MV-4-11 (cell line): ENCODE measurements at places on chromosomes 3 and 15.

DNA sequence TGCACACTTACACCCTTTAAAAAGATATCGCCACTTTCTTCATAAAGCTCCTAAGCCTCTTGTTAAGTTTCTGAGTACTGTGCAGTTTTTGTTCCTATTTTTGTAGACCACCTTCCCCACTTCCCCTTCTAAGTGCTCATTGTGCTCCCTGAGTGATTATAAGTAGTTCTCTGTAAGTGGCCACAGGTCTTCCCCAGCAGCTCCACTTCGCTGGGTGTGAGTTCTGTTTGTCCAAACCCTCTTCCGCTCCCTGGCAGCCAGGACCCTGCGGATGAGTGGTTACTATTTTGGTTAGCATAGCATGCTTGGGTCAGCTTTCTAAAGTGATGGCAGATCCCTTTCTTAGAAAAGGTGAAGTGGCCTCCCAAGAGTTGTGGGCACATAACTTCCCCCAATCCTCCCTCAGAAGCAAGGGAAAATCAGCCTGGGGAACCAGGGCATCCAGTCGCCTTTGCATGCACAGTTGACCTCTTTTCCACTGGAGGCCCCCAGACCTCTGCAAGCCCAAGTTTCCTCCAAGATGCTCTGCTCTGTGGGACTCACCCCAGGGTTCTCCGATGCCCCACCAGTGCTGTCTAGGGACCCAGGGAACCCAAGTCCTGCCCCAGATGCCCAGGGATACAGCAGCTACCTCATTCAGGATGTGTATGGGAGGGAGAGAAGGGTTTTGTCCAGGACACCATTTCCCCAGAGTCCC lies 69.6 kb downstream of the ATP10A start:
- peak; percentile 100 for DNase-seq

DNA sequence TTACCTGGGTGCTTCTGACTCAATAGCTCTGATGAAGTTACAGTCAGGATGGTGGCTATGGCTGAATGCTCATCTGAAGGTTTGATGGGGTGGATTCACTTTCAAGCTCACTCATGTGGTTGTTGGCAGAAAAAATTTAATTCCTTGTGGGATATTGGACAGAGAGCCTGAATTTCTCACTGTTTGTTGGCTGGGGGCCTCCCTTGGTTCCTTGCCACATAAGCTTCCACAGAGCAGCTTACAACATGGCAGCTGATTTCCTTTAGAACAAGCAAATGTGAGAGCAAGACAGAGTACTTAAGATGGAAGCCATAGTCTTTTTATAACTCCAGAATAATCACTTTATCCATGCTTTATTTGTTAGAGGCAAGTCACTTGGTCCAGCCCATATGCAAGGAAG lies 150.6 kb downstream of the PPM1L start:
- DNase-seq: no peak

DNA sequence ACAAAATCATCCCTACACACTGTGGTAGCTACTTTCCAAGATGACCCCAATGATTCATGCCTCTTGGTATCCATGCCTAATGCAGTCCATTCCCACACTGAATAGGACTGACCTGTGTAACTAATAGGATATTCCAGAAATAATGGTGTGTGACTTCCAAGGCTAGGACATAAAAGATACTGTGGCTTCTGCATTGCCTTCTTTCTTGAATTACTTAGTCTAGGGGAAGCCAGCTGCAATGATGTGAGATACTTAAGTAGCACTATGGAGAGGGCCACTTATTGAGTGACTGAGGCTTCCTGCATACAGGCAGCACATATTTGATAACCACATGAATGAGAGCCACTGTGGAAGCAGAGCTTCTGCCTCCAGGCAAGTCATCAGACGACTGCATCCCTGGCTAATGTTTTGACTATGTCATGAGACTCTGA lies 50.1 kb downstream of the NR1I2 start:
- no peak for DNase-seq

DNA sequence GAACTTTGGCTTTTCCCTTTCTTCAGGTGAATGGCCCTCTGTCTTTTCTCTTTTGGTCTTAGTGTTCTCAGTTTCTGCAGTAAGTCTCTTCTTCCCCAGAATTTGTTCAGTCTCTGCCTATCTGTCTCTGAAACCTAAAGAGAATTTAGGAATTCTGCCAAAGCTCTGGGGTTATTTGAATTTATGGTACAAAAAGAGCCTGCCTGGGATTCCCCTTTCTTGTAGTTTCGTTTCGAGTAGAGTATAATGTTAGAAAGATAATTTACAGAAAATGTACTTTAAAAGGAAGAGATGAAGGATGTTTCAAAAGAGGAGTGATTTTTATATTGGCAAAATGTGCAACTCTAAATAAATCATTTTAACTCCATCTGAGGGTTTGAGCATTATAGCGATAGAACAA lies 247.4 kb upstream of the SATB1 start:
- no peak for DNase-seq

- peak; percentile 26 for DNase-seq
These were observed 1.4 kb upstream of the IL17RC start for GRCh38 chr3:9915254-9916141.

- DNase-seq: no peak
These were observed 16.3 kb upstream of the ATP10A start for GRCh38 chr15:25879438-25879837.
